ENCODE measurements at places on chromosomes 1 and 21.

DNA sequence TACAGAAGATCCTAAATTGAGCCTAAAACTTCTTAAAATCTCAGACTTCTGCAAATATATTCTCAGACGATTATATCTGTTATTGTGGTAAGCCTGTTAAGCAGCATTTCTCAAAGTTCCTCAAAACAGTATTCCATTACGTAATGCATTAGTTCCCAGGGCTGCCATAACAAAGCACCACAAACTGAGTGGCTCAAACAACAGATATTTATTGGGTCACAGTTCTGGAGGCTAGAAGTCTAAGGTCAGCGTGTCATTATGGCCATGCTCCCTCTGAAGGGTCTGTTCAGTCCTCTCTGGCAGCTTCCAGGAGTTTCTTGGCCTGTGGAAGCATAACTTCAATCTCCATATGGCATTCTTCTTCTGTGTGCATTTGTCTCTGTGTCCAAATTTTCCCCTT lies 103.5 kb upstream of the ST6GALNAC5 start:
- DNase-seq, result peak; percentile 20

GRCh38 chr1:15431571-15431948 lies 6.7 kb upstream of the CTRC start:
- no peak for DNase-seq

GRCh38 chr1:207453710-207454045 lies 450 bp upstream of the CR2 start:
- no peak for DNase-seq

DNA sequence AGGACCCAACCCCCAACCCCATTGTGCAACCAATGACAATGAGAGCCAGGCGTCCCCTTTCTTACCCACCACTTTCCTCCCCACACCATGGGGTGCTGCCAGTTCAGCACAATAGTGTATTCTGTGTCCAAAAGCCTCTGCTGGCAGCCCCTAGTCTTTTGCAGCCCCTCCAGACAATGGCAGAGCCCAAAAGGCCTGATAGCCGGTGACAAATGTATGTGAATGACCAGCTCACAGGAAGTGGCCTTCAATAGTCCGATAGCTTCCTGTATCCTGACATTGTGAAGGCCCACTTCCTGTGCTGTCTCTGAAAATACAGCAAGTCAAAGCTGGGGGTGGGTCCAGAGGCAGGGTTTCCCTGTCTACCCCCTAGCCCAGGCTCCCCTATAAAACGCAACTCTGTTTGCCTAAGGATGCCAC lies 16.6 kb downstream of the SMIM12 start:
- DNase-seq, result no peak

GRCh38 chr1:70140343-70140742 lies 65.0 kb downstream of the LRRC40 start:
- no peak for DNase-seq

DNA sequence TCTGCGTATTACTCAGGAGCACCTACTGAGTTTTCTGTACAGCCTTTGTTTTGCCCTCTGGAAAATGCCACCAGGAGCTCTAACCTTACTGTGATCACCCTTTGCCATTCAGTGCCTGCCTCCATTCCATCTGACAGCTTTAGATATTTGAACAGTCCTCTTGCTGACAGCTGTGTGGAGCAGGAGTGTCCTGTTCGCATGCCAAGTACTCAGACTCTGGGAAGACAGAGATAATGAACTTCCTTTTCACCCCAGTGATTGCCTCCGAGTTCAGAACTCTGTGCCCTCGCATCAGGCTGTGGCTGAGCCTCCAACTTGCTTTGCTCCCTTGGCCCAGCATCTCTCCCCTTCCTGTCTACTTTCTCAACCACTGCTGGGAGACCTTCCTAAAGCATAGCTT lies 74.0 kb downstream of the CACNA1E start:
- no peak for DNase-seq

- DNase-seq, result peak; percentile 22
These were observed 532 bp downstream of the RALGPS2 start for GRCh38 chr1:178725466-178726086.

DNA sequence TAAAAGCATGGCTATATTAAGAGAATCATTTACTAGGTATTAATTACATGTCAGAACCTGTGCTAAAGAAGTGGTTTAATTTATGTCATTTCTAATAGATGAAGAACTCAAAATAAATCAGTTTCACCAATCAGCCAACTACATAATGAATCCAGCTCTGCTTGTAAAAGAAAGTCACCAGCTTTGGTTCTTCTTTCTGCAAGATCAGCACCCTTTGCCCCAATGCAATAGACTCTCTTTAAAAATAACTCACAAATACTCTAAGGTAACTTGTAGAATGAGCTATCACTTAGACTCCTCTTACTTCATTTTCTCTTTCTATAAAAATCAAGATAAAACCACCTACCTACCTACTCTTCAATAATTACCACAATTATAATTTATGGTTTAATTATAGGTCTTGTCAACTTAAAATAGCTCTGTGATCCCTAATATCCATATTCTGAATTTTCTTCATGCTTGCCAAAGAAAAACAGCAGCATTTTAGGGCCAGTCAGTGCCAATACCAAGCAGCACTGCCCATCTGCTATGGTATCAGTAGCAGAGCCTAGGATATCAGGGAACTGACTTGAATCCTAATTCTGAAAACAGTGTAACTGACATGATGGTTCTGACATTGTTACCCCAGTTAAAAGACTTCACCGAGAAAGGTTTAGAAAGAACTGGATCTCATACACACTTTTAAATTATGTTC lies 11.3 kb downstream of the SLC19A2 start:
- DNase-seq, result no peak

DNA sequence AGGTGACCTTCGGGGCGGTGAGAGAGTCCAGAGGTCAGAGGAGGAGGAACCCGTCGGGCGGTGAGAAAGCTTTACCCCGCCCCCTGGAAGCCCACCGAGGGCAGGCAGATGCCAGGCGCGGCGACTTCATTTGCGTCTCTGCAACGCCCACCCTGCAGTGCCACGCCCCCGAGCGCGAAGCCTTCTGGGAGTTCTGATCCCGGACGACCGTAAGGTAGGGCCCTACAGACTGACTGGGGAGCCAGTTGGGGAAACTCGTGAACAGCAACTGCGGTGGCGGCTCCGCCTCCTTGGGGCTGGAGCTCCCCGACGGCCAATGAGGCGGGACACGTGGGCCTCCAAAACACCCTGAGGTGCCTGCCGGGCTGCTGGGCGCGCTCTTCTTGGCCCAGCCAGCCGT lies 46.0 kb upstream of the EDARADD start:
- DNase-seq, result no peak

- no peak for DNase-seq
These were observed 5.0 kb downstream of the RBM15 start for GRCh38 chr1:110344152-110344551.

DNA sequence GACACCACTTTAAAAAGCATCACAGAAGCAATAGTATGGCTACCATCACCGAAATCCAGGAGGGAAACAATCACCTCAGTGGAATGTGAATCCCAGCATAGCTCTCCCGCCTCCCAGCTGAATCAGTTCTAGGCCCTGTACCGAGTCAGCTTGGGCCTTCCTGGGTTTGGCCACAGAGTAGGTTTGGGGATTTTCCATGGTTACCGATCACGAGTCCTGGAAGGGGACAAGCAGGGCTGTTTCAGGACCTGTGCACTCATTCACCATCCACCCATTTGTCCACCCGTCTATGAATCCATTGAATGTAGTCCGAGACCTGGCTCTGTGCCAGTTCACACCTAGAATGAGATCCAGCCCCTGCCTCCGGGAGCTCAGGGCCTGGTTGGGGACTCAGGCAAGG lies 94.2 kb downstream of the ARHGEF10L start:
- no peak for DNase-seq

DNA sequence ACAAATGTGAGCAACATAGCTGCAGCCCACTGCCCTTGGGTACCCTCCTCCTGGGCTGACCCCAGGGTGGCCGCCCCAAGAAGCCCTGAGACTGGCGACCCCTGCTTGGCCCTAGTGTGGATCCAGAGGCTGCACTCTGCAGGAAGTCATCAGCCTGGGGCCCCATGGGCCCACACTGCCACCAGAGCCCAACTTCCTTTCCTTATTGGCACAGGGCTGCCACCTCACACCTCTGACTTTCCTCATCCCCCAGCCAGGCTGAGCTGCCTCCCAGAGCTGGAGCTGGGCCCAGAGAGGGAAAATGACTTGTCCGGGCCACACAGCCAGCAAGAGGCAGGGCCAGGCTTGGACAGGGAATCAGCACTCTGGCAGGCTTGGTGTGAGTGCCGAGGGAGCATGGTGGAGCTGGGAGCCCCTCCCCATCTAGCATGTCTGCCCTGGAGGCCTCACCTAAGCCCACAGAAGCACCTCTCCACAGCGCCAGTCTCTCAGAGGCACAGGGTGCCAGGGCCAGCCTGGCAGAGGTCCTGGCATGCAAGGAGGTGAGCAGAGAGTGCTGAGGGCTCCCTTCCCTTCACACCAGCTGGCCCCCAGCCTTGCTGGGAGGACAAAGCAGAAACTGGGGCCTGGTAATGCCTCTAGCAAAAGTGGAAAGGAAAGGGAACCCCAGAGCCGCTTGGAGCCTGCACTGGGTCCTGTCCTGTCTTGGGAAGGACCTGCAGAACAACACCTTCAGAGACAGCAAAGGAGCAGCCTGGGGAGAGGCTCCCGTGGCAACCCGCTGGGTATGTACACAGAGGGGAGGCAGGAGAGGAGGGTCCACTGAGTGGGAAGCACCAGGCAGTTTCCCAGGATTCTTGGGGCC lies 3.2 kb downstream of the RAP1GAP start:
- DNase-seq, result no peak

DNA sequence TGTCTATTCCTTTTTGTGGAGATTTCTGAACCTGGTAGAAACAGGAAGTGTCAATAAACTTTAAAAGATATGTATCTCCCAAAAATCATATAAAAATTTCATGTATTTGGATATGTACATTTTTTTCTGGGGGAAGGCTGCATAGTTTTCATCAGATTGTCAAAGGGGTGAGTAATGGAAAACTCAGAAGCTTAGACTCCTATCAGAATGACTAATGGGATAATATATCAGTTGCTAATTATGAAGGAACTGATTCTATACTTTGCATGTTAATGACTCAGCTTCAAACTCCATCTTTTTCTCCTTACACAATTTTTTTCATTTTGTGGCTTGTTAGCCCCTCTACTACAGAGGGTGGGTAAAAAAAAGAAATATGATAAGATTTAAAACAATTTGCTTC lies 55.9 kb downstream of the GON4L start:
- DNase-seq, result no peak

DNA sequence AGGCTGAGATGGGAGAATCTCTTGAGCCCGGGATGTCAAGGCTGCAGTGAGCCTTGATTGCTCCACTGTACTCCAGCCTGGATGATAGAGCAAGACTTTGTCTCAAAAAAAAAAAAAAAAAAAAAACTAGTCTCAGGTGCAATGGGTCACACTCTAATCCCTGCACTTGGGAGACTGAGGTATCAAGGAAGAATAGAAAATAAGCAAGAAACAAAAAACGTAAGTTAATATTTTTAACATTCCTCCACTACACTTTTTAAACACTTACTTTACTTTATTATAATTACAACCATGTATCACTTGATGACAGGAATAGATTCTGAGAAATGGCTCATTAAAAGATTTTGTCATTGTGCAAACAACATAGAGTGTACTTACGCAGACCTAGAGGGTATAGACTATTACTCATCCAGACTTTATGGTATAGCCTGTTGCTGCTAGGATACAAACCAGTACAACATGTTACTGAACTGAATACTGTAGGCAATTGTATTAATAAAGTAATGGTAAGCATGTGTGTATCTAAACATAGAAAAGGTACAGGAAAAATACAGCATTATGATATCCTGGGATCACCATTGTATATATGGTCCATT lies 1244.1 kb upstream of the ADGRL4 start:
- DNase-seq, result no peak

DNA sequence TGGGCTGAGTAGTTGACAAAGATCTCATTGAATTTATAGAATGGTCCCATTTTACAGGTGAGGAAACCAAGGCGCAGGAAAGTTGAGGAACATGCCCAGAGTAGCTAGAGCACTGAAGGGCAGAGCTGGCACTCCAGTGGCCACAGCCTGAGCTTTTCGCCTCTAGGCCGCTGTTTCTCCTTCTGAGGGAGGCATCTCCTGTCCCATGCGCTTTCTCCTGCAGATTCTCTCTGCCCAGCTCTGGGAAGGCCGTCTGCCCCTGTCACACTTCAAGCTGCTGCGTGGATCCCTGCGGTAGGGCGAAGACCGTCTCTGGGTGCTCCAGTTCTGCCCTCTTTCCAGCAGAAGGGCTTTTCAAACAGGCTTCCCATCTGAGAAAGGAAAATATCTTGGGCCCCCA lies 159.9 kb downstream of the ACTL8 start:
- DNase-seq, result no peak

GRCh38 chr1:244957525-244957924 lies 93.2 kb upstream of the HNRNPU start:
- DNase-seq, result no peak

GRCh38 chr1:111837393-111837792 lies 81.7 kb downstream of the DDX20 start:
- DNase-seq, result no peak

DNA sequence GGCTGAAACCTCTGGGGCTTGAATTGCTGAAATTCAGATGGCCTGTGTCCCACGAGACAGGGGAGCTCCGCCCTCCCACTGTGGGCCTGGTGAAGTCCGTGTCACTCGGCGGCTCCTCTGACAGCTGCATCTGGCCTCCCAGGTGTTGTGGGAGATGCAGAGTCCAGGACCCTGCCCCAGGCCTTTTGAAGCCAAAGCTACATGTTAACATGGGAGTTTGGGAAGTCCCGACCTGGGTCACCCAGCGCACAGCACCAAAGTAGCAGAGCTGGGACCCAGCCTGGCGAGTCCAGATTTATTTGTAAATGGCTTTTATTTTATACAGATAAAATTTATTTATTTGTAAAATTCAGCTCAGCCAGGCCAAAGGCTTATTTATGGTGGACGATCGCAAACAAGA lies 28.9 kb downstream of the SLC37A1 start:
- no peak for DNase-seq

DNA sequence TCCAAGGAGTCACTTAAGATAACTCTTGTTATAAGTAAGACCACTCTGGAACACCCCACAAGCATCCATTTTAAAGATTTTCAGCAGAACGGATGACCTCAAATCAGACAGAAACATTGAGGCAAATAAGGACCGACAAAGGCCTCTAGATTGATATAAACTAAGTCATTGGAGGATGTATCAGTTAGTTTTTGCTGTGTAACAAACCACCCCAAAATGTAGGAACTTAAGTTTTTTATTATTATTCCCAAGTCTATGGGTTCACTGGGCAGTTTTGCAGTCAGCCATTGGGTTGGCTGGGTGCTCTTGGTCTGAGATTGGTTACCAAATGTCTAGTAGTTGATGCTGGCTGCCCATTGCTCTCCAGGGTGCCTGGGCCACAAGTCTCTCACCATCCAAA lies 311.8 kb downstream of the SIPA1L2 start:
- DNase-seq, result no peak

DNA sequence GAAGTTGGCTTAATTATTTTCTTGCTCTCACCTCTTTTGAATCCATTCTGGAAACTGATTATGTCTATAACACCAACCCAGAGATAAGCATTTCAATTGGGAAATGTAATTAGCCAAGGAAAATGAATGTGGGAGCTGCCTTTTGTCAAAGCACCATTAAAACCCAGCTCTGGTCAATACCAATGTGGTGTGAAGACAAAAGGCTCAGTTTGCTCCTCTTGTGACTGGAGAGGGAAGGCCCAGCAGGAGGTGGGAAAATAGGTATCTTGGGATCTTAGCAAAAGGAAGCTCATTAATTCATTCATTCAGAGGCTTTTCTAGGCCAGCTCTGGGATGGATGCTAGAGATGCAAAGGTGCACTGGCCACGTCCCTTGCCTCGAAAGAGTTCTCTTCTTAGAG lies 75.0 kb upstream of the SELENON start:
- DNase-seq, result peak; percentile 34

- DNase-seq, result no peak
These were observed 19.3 kb upstream of the TBX19 start for GRCh38 chr1:168261390-168261789.

GRCh38 chr1:100292711-100293110 lies 26.7 kb downstream of the RTCA start:
- DNase-seq, result no peak
